ENCODE measurements at places on chromosomes 1 and 21.

DNA sequence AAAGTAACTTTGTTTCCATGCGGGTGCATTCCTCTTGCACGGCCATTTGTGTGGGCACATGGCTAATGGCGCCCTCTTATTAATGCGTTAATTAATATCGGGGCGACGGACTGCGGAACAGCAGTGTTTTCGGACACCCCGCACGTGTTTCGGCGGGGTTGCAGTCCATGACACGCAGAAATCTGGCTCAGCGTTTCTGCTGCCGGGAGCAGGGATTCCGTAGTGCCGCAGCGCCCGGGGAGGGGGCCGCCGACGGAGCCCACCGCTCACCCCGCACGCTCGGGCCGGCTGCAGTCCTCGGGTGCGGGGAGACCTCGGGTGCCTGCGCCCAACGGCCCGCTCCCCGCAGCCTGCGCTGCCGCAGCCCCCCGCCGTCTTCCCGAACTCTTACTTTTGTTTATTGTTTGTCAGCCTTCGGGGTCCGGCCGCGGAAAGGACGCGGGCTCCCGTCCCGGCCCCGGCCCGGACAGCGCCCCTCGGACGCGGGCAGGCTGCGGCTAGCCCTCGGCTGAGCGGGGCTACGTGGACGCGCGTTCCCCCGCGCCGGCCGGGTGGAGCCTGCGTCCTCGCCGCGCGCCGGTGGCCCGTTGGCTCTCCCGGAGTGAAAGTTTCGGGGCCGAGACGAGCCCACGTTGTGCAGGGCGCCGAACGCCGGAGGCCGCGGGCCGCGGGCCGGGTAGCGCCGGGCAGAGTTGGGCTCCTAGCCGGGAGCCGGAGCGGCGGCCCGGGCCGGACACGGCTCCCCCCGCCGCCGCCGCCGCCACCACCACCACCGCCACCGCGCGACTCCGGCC lies 849 bp downstream of the NFIA start:
- DNase-seq, result no peak

- DNase-seq, result no peak
These were observed 1.5 kb upstream of the GJB3 start for GRCh38 chr1:34779526-34779925.

DNA sequence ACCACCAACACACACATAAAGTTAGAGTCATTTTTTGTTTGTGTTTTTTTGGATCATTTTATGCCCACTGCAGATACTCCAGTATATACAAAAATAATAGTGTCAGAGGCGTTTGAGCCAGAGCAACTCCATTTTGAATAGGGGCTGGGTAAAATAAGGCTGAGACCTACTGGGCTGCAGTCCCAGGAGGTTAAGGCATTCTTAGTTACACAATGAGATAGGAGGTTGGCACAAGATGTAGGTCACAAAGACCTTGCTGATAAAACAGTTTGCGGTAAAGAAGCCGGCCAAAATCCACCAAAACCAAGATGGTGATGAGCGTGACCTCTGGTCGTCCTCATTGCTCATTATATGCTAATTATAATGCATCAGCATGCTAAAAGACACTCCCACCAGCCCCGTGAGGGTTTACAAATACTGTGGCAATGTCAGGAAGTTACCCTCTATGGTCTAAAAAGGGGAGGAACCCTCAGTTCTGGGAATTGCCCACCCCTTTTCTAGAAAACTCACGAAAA lies 40.6 kb downstream of the GJA5 start:
- DNase-seq, result no peak

DNA sequence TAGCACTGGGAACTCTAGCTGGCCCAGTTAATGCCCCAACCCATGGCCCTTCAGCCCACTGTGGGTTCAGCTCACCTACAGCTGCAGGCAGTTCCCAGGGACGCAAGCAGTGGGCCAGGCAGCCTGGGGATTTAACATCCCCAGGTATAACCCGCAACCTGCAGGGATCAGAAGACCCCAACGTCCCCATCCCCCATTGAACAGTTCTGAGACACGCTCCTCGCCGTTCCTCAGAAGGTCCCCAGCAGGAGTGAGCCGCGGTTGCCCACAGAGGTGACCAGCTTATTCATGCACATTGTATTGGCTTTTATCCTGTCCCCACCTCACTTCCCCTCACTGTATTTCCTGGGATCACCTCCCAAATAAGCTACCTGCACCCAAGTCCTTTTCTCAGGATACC lies 5.0 kb upstream of the MATN1 start:
- DNase-seq, result no peak

- no peak for DNase-seq
These were observed 57.9 kb upstream of the QSOX1 start for GRCh38 chr1:180096584-180097325.

- no peak for DNase-seq
These were observed 185.4 kb downstream of the LMO4 start for GRCh38 chr1:87513966-87514660.

DNA sequence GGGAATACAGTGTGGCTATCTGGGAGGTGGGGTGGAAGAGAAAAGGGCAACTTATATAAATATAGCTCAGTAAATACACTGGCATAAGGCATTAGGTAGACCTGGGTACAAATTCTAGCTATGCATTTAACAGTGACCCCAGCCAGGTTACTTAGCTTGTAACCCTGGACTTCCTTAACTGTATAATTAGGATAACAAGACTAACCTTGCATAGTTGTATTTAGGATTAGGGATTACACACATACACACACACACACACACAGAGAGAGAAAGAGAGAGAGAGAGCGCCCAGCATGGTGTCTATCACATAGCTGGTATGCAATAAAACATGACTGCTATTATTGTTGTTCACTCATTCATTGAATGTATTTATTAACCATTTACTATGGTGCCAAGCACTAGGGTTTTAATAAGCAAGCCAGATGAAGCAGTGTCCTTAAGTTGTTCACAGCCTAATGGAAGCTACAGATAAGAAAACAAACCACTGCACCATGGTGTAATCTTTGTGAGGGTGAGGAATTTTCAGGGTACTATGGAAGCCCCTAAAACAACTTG lies 251.4 kb downstream of the ZNF648 start:
- DNase-seq, result no peak

GRCh38 chr1:10050611-10051010 lies 17.9 kb downstream of the UBE4B start:
- DNase-seq, result no peak

DNA sequence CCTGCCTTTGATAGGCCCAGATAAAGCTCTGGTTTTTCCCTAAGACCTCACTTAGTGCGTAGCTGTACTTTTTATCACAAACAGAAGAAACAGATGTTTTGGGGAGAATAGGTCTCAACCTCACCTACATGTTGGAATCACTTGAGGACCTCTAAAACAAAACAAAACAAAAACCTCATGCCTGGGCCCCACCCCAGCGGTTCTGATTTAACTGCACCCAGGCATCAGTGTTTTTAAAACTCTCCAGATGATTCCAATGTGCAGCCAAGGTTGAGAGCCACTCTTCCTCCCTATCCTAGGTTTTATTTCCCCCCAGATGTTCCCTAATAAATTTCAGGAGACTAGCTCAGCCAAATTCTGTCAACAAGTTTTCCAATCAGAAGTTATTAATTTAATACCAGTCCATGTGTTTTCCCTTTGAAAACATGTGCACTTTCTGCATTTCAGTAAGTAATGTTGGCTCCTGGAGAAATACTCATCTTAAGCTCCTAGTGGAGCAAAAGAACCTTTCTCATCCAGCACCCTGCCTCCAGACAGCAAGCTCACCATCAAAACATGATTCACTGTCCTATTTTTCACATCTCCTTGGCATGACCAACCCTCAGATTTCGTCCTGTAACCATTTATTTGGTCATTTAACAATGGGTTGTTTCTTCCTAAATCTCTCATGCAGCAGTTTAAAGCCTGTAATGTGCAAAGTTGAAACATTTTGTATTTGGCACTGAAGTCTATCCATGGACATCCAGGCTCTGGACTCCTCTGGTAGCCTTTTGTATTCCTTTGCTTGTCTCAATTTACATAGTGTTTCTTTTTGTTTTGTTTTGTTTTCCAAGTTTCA lies 27.5 kb downstream of the LRRC8C start:
- no peak for DNase-seq

- no peak for DNase-seq
These were observed 21.6 kb downstream of the VWA5B1 start for GRCh38 chr1:20312310-20312709.

- DNase-seq, result no peak
These were observed 1.7 kb upstream of the KIFAP3 start for GRCh38 chr1:170076199-170076598.

- DNase-seq, result no peak
These were observed 752 bp downstream of the RGS18 start for GRCh38 chr1:192159014-192159413.

GRCh38 chr1:26412180-26412840 lies 1.7 kb downstream of the LIN28A start:
- no peak for DNase-seq

DNA sequence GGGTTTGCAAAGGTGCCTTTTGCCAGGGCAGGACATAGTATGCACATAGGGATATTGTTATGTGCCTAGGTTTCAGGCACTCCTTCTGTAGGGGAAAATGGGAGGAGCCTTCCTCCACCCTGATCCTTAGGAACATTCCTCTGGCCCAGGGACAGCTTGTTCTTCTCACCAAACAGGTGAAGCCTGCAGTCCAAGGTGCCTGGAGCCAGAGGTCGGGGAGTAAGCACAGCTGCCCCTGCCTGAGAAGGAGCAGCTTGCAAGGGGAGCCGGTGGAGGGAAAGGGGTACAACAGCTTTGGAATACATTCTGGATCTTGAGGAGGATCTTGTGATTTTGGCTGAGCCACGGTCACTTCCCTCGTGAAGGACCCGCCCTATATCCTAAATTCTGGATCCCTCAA lies 82.4 kb upstream of the CD1D start:
- no peak for DNase-seq

GRCh38 chr1:203325026-203325417 lies 19.7 kb downstream of the BTG2 start:
- DNase-seq, result no peak
